ENCODE measurements at places on chromosomes 5 and 9. TPM values are rescaled to one million over a fixed set of nuclear protein-coding genes. Genes with fewer than 3 reads are reported as not detected.

Gene RASGRF2
- 21.3 TPM for total RNA-seq

Gene SPINK4
- not detected for total RNA-seq

Gene DMRTA1
- 0.21 TPM for total RNA-seq

Gene SLC22A4
- 0.70 TPM for total RNA-seq

Gene BARHL1
- not detected for total RNA-seq

Gene HMCN2
- total RNA-seq: 0.12 TPM

Gene SPAG8
- 0.81 TPM for total RNA-seq

DNA sequence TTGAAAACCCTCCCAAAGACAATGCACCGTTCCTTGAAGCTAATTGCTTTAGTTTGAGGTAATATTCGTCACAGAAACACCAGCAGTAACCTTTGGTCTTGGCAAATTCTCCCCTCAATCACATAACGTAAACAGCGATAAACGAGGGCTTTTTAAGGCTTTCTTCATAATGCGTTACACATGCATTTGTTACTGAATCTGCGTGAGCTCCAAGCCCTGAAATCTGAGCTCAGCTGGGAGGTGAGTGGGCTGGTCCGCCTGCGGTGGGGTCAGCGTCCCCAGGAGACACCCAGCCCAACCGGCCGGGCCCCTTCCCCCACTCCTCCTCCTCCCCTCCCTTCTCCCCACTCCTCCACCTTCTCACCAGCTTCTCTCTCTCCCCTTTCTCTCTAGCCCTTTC, 91.1 kb downstream of the BARX1 start:
- H3K27ac ChIP-seq: no peak overlapping the region
- peaks cover 62% of the 10 kb centered on the region for H3K27me3 ChIP-seq
- H3K4me3 ChIP-seq: no peak overlapping the region

GRCh38 chr9:73179589-73179988, 27.9 kb downstream of the ANXA1 start:
- no peaks in the 10 kb centered on the region for H3K36me3 ChIP-seq
- H3K4me3 ChIP-seq: no peak overlapping the region
- H3K27ac ChIP-seq: no peak overlapping the region
- no peak for DNase-seq
- no peaks in the 10 kb centered on the region for H3K27me3 ChIP-seq

DNA sequence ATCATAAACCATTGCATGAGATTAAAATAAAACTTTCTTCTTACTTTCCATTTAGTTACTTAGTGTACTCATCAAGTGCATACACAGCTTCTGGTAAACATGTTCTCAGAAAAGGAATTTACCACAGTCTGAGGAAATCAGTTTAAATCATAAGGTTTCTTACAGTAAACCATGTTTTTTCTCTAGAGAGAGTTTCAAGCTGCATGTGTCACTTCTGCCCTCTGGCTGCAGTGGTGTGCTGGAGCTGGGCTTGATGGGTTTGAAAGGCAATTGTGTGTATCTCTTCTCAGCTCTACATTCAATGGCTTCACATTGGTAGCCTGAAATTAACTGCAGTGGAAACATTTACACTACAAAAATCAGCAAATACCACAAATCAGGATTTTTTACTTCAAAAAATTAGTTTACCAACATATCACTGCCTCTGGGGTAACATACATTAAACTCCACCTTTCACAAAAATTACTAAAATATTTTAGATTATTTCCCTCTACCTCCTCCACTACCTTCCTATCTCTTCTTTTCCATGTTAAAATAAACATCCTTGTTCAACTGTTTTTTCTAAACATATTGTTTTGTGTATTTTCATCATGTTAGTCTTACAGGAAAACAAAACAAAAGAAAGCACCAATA, 414.3 kb downstream of the ANXA1 start:
- no peak overlapping the region for H3K4me3 ChIP-seq
- H3K27ac ChIP-seq: no peak overlapping the region
- no peaks in the 10 kb centered on the region for H3K27me3 ChIP-seq
- no peaks in the 10 kb centered on the region for H3K36me3 ChIP-seq
- no peaks in the 10 kb centered on the region for H3K4me1 ChIP-seq

GRCh38 chr9:129761293-129761900, 8.6 kb upstream of the PTGES start:
- H3K4me3 ChIP-seq: no peak overlapping the region
- peaks cover 8% of the 10 kb centered on the region for H3K4me1 ChIP-seq
- H3K36me3 ChIP-seq: peaks cover 2% of the 10 kb centered on the region

- H3K27me3 ChIP-seq: peaks cover 53% of the 10 kb centered on the region
- peak overlapping the region; percentile 78 for H3K4me3 ChIP-seq
- peaks cover 7% of the 10 kb centered on the region for H3K4me1 ChIP-seq
- H3K27ac ChIP-seq: no peak overlapping the region
Observed at GRCh38 chr9:133238272-133238850, 29.3 kb upstream of the OBP2B start.

DNA sequence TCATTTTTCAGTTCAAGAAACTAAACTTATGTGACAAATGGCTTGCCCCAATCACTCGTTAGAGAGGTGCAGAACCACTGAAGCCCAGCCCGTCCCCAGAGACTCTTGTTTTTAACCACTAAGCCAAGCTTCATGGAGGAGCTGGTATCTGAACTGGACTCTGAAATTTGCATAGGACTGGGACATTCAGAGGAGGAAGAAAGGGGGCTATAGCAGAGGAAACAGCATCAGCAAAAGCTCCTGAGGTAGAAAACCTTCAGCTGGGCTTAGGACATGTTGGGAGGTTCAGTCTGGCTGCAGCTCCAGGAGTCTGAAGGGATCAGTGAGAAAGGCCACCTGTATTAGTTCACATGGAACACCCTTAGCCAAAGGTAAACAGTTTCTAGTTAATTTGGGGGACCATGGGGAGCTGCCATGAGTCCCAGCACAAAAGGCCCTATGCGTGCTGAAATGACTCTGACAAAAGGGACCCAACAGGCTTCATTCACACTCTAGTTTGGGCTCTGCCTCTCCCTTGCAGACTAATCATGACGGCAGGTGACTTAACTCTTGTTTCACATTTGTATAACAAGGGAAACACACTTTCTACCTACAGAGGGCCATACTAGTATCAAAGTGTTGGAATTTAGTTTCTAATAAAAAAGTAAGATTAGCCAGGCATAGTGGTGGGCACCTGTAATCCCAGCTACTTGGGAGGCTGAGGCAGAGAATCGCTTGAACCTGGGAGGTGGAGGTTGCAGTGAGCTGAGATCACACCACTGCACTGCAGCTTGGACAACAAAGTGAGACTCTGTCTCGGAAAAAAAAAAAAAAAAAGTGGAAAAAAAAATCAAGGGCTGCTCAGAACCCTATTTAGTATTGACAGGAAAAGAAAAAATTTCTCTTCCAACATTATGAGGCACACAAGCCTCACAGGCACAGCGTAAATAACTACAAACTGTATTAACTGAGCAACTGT, 10.2 kb downstream of the FBXO10 start:
- H3K27me3 ChIP-seq: no peaks in the 10 kb centered on the region
- DNase-seq: no peak
- no peak overlapping the region for H3K27ac ChIP-seq
- H3K4me1 ChIP-seq: peaks cover 5% of the 10 kb centered on the region
- no peak overlapping the region for H3K4me3 ChIP-seq
- H3K36me3 ChIP-seq: peaks cover 2% of the 10 kb centered on the region

GRCh38 chr9:134548618-134549017, 93.0 kb upstream of the COL5A1 start:
- H3K4me3 ChIP-seq: no peak overlapping the region
- H3K36me3 ChIP-seq: no peaks in the 10 kb centered on the region

- H3K27ac ChIP-seq: no peak within 1 kb of the TSS
- H3K4me1 ChIP-seq: peaks cover 3% of the 10 kb centered on the region
- no peak within 1 kb of the TSS for H3K4me3 ChIP-seq
- no peak for DNase-seq
Observed at GRCh38 chr5:135447298-135447929, at the start of gene DCANP1. TSS of gene DCANP1 (minus strand) at chr5:135447348. CDS start at chr5:135447108, 240 bp downstream.

- H3K36me3 ChIP-seq: no peaks in the 10 kb centered on the region
- H3K4me1 ChIP-seq: no peaks in the 10 kb centered on the region
- no peak overlapping the region for H3K27ac ChIP-seq
Observed at GRCh38 chr5:126000507-126000906, 422.7 kb upstream of the GRAMD2B start.

GRCh38 chr9:93122721-93123221, 11.3 kb downstream of the NINJ1 start:
- peaks cover 4% of the 10 kb centered on the region for H3K36me3 ChIP-seq
- no peaks in the 10 kb centered on the region for H3K27me3 ChIP-seq
- peaks cover 53% of the 10 kb centered on the region for H3K4me1 ChIP-seq
- H3K27ac ChIP-seq: peak overlapping the region; percentile 85
- DNase-seq: peak; percentile 7

DNA sequence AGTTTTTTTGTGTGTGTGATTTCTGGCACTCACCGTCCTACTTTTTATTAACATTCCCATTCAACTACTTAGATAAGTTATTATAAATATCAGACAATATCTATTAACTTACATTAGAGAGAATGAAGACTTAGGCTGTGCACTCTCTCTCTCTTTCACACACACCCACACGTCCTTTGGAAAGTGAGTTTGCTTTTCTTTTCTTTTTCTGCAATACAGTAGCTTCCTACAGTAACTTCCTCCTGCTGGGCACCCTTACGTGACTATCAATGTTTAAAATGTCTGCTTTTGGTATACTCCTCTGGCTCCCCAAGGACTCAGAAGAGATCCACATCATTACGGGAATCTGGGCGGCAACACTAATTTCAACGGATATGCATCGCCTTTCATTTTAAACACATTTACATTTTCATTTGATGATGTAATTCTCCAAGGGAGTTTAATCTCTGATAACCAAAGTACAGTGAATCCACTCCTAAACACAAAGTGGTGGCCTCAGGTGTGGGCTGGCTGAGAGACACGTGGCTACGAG, 179.5 kb downstream of the MAPKAP1 start:
- H3K27ac ChIP-seq: peak overlapping the region; percentile 49
- peaks cover 28% of the 10 kb centered on the region for H3K4me1 ChIP-seq
- H3K27me3 ChIP-seq: no peaks in the 10 kb centered on the region
- H3K4me3 ChIP-seq: no peak overlapping the region
- peaks cover 2% of the 10 kb centered on the region for H3K36me3 ChIP-seq

- no peaks in the 10 kb centered on the region for H3K27me3 ChIP-seq
- peaks cover 3% of the 10 kb centered on the region for H3K36me3 ChIP-seq
- peaks cover 6% of the 10 kb centered on the region for H3K4me1 ChIP-seq
- no peak for DNase-seq
- H3K27ac ChIP-seq: peak overlapping the region; percentile 85
- H3K4me3 ChIP-seq: peak overlapping the region; percentile 66
Observed at GRCh38 chr9:129972816-129973215, 70.2 kb downstream of the FNBP1 start.

DNA sequence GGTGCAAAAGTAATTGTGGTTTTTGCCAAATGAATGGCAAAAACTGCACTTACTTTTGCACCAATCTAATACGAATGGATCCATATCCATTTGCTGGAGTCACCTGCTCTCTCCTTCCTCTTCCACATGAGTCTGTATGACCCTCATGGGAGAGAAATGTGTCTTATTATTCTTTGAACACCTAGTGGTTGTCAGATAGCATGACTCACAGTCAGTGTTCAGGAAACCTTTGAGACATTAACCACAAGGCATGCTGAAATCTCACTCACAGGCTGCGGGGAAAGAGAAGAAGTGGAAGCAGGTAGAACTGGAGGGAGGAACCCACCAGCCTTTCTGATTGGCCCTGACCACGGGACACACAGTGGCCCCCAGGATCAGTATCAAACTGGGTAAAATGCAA, 222.8 kb upstream of the KLF4 start:
- no peaks in the 10 kb centered on the region for H3K27me3 ChIP-seq
- no peak for DNase-seq
- no peak overlapping the region for H3K27ac ChIP-seq
- H3K36me3 ChIP-seq: no peaks in the 10 kb centered on the region

DNA sequence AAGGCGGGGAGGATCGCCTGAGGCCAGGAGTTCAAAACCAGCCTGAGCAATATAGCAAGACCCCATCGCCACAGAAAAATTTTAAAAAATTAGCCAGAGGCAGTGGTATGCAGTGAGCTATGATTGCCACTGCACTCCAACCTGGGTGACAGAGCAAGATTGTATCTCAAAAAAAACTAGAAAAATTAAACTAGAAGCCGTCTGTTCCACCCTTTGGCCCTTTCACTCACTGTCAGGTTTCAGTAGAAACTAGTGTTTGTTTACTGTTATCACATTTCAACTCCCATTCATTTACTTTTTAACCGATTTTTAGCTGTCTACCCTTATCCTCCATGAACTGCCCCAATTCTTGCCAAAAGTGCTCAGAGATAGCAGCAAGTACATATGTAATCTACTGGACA, 8.3 kb downstream of the UGCG start:
- peak overlapping the region; percentile 76 for H3K27ac ChIP-seq
- H3K4me1 ChIP-seq: peaks cover 50% of the 10 kb centered on the region
- H3K36me3 ChIP-seq: peaks cover 5% of the 10 kb centered on the region
- no peak for DNase-seq
- H3K27me3 ChIP-seq: no peaks in the 10 kb centered on the region

DNA sequence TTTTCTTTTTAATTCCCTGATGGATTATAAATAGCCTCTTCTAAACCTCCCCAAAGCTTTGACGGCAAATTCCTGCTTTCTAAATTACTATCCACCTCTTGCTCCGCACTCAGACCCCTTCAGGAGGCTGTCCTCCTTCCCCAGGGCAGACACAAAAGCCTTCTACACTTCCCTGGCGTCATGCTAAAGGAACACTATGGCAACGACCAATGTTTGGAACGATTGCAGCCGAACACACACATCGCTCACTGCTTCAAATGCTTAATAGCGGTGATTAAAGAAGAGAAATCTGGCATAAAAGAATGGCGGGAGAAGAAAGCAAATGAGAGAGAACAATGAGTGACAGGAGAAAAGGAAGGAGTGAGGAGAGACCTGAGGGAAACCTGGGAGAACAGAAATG, 297.3 kb downstream of the MLLT3 start:
- H3K4me1 ChIP-seq: peaks cover 23% of the 10 kb centered on the region
- no peaks in the 10 kb centered on the region for H3K27me3 ChIP-seq
- H3K36me3 ChIP-seq: no peaks in the 10 kb centered on the region
- no peak overlapping the region for H3K27ac ChIP-seq
- no peak overlapping the region for H3K4me3 ChIP-seq
- DNase-seq: no peak

DNA sequence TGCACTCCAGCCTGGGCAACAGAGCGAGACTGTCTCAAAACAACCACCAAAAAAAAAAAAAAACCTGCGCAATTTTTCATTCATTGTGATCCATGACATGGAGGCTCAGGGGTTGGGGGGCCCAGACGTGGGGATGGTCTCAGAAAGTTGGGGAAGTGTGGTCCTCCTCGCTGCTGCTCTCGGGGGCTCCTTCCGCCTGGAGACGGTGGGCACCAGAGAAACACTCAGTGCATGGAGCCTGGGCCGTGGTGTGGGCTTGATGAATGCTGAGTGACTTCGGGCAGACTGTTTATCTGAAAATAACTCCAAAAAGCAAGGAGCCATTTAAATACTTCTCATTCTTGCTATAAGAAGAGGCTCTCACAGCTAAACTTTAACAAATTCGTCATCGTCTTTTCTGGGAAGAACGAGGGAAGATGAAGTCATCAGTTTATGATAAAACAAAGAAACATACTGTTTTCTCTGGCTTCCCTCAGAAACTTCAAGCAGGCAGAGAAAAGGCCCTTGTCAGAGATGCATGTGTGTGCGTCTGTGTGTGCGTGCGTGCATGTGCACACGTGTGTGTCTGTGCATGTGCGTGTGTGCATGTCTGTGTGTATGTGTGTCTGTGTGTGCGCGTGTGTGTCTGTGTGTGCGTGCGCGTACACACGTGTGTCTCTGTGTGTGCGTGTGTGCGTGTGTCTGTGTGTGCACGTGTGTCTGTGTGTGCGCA, 35.0 kb downstream of the RASGEF1C start:
- H3K4me3 ChIP-seq: no peak overlapping the region
- peaks cover 12% of the 10 kb centered on the region for H3K27me3 ChIP-seq
- H3K4me1 ChIP-seq: no peaks in the 10 kb centered on the region
